ENCODE measurements at places on chromosomes 4 and X.

DNA sequence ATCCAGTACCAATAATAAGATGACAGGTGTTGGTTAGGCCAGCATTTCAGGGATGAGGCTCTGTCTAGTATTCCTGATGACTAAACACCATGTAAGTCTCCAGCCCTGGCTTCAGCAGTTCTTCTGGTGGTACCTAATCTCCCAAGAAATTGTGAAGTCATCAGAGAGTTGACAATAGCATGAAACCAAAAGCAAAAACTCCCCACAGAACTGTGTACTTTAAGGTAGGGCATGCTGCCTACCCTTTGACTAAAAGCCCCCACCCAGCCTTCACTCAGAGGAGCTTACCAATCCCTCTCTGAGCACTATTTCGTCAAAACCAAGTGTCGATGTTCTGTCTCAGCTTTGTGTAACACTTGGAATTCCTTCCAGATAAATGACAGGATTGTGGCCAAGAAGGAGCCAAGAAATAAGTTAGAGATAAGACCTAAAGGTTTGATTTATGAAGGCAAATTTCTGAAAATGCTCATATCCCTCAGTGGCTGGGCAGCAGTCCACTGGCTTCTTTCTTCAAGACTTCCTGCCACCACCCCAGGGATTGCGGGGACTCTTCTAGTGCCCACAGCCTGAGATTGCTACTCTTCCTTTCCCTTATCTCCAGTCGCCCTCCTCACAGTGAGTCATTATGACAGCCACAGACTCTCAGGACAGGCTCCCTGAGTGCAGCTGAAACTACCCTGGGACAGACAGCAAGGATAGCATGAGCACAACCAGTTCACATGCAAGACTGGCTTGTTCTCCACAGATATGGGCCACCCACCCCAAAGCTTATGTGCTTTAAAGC lies 67.3 kb upstream of the LHFPL1 start:
- no peak for DNase-seq

GRCh38 chrX:41293269-41293668 lies 40.7 kb upstream of the DDX3X start:
- no peak for DNase-seq

DNA sequence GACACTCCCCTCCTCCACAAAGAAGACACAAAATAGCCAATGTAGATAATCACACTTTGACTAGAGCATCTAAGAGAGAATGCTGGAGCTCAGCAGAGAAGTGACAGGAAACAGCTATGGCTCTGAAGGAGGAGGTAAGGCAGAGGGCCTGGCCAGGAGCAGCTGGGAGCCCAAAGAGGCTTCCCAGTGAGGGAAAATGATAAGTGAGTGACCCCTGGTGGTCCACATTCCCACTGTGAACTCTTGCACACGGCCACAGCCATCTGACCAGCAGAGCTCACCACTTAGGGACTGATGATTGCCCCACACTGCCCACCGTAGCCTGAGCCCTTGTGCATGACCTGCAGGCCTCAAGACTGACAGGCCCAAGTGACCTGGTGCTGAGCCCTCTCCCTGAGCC lies 162.7 kb upstream of the GALNTL6 start:
- DNase-seq: no peak

GRCh38 chrX:109793191-109793590 lies 60.1 kb upstream of the ACSL4 start:
- no peak for DNase-seq

DNA sequence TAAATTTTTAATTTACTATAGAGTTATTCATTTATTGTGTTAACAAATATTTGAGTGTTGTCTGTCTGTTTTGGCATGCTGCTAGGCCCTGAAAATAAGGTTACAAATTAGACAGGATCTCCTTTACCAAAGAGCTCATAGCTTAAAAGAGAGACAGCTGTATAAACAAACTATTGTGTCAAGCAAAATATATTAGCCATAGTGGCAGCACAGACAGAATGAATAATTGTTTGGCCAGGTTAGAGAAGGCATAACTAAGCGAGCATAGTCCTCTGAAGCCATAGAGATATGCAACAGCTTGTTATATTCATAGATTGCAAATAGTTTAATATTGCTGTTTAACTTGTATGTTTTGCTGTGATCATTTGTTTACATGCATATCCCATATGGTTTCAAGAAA lies 66.7 kb upstream of the NDUFC1 start:
- DNase-seq: no peak
